ENCODE measurements at places on chromosomes 5 and 9.

- DNase-seq = no peak
Measured at GRCh38 chr9:99677281-99677680, 144.4 kb upstream of the NR4A3 start.

- no peak for DNase-seq
Measured at GRCh38 chr5:148805326-148806290, 20.8 kb upstream of the ADRB2 start.

DNA sequence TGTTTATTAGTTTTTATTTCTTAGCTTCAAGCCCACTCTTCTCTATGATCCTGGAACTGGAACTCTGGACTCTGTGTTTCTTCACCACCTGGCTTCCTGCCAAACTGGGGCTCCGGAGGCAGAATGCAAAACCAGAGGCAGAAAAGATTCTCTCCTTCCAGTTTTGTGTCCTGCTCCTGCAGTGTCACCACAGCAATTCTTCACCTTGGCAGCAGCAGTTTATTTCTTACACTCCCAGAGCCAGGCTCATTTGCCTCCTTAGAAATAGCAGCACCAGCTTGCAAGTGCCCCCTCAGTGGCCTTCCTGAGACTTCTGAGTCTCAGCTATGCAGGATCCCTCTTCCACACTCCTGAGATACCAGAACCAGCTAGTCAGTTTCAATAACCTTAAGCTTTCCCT lies 26.7 kb upstream of the CAMK4 start:
- DNase-seq = no peak

DNA sequence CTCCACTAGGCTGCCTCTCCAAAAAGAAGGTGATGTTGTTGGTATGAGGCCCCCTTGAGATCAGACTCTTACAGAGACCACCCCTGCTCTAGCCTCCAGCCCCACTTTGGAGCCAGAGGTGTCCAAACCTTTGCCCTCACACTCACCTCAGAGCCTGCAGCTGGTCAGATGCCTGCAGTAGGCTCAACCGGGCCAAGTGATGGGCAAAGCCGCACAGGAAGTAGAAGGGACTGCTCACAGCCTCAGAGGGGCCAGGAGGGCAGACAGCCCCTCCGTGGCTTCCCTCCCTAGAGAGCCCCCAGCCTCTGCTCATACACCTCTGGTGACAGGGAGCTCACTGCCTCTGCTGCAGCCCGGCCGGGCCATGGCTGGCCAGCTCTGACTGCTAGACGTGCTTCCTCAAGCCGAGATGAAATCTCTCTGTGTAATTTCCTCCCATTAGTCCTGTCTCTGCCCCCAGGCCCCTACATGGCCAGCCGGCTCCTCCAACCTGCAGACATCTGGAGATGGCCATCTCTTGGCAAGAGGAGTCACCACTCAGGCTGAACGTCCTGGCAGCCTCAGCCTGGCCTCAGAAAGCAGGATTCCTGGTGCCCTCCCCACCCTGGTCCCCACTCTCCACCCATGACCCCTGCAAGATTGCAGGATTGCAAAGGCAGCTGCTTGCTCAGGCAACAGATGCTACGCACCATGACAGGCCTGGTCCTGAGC lies 7.3 kb upstream of the TCF7 start:
- no peak for DNase-seq

- no peak for DNase-seq
Measured at GRCh38 chr5:62199792-62200716, 106.0 kb upstream of the KIF2A start.

DNA sequence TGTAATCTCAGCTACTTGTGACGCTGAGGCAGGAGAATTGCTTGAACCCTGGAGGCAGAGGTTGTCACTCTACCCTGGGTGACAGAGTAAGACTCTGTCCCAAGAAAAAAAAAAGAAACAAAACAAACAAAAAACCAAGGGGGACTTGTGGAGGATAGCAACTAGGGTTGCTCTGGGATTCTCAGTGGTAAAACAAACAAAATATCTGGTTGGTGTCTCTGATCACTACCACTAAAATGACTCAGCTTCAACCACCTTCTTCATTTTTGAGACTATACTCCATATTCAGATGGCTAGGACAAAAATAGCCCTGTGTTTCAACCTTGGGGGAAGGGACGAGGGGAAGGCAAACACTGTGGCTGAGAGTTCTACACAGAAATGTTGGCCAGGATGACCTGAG lies 110.3 kb downstream of the ARRDC3 start:
- DNase-seq = no peak

GRCh38 chr9:129384491-129385210 lies 206.6 kb upstream of the IER5L start:
- no peak for DNase-seq

GRCh38 chr5:40660751-40661150 lies 19.0 kb upstream of the PTGER4 start:
- no peak for DNase-seq

DNA sequence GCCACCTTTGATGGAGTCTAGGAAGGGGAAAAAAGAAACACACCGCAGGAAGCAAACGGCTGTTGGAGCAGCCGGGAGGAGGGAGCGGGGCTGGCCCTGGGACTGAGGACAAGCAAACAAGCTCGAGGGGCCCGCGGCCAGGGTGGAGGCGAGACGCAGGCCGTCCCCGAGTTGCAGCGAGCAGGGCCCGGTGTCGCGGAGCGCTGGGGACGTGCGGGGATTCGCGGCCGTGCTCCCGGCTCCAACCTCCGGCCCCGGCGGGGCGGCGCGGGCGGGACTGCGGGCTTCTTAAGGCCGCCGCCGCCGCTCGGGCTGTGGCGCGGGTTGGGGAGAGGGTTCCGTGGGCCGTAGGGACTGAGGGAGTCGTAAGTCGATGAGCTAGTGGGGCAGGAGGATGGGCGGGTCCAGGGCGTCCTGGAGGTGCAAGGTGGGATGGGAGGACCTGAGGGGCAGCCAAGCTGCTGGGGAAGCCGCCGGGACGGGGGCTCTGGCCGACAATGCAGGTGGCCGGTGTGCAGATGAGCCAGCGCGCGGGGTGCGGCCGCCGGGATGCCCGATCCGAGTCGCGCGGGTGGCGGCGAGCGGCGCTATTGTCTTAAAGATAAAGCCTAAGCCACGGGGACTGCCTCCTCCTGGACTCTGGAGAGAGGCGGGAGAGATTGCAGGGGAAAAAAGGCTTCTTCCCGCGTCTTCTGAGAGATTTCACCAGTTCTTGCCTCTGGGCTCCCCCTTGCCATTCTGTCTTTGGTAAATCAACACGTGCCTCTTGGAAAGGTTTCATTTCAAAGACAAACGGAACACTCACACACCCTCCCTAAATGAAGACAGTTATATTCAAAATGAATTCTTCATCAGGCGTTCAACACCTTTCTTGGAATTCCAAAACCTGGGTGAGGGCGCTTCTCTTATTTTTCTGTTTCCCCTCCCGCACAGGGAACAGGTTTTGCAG lies 1.6 kb upstream of the HAPLN1 start:
- DNase-seq = no peak

DNA sequence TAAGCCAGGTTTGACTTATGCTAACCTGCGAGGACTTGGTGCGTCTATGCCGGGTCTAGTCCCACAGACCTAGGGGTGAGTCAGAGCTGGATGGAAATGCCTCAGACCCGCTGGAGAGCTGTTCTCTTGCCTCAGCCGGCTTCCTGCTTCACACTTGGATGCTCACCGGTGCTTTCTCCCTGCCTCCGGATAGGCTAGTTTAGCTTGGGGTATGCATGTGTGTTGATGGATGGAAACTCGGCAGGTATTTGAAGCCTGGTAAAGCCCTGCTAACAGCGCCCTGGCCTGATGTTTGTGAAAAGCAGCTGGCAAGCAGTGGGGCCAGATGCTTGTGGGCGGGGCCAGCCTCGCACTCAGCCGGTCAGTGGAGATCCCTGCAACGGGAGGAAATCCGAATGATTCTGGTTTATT lies 29.3 kb downstream of the PRRC2B start:
- DNase-seq = no peak

DNA sequence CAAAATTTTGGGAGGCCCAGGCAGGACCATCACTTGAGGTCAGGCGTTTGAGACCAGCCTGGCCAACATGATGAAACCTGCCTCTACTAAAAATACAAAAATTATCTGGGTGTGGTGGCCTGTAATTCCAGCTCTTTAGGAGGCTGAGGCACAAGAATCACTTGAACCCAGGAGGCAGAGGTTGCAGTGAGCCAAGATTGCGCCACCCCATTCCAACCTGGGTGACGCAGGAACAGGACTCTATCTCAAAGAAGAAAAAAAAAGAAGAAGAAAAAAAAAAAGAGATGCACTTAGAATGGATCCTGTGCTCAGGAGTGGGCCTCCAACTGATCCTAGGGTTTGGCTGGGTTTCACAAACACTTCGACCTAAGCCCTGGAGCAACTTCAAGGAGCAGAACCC lies 45.1 kb downstream of the GLDC start:
- DNase-seq = no peak

DNA sequence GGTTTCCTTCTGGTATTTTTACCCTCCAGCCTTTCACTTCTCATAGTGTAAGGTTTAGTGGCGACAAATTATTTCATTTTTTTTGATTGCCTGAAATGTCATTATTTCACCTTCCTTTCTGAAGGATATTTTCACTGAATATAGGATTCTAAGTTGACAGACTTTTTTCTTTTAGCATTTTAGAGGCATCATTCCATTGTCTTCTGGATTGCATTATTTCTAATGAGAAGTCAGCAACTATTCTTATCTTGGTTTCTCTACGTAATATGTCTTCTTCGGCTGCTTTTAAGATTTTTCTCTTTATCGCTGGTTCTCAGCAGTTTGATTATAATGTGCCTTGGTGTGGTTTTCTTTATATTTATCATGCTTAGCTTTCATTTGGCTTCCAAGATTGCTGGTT lies 194.2 kb downstream of the GAPVD1 start:
- no peak for DNase-seq

DNA sequence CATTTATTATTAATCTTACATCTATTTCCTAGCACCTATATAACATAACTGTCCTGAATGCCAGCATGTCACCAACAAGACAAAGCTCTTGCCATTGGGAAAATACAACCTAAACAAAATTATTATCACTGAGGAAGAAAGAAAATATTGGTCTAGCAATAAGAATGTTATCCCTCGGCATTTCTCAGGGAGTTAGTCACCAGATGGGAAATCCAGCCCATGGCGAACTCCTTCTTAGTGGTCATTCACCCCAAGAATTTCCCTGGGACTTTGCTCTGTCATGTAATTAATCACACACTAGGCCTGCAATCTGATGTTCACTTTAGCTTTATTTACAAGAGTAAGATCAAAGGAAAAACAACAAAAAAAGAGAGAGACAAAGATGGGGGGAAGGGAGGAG lies 56.1 kb upstream of the TAS2R1 start:
- no peak for DNase-seq

- DNase-seq = no peak
Measured at GRCh38 chr5:116595498-116595897, 20.9 kb upstream of the SEMA6A start.

DNA sequence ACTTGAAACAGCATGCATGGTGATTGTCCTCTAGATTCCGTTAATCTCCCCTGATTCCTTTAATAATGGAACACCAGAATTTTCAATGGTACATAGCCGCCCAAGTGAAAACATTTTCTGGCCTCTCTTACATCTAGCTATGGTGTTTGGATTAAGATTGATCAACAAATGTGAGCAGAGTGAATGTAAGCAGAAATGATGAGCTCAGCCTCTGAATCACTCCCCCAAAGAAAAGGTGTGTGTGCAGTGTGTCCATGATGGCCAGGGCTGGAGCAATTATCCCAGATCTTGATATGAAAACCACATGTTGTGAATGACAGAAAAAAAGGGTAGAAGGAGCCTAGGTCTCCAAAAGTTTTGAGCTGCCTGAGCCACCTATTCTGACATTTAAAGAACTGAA lies 55.3 kb downstream of the OR2K2 start:
- DNase-seq = no peak

GRCh38 chr9:11742471-11742870 lies 950.7 kb upstream of the TYRP1 start:
- DNase-seq = no peak

DNA sequence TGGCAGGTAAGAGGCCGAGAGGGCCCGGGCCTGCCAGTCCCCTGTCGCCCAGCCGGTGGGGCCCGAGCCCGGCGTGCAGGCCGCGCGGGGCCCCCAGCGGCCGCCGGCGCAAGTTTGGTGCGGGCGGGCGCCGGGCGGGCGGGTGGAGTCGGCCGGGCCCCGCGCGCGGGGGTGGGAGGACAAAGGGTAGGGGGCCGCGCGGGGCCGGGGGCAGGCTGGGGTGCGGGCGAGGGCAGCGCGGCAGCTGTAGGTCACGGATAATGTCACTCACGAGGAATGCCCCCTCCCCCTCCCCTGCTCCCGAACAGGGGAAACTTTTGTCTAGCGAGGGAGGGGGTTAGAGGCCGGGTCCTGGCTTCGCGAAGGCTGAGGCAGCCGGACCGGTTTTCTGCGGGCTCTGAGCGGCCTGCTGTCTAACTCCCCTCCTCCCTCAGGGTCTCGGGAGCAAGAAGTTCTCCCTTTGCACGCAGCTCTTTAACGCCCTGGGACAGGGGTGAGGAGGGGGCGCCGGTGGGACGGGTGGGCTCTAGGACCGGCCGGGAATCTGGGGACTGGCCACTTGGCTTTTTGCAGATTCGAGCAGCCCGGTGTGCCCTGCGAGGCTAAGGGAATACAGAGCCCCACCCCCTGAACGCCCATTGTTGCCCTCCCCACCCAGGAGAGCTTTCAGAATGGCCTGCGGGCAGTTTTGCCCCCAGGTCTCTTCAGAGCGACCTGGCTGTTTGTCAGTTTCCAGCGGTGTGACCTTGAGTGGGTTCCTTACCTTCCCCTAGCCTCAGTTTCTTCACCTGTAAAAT lies 21.3 kb upstream of the NDST1 start:
- DNase-seq = no peak

DNA sequence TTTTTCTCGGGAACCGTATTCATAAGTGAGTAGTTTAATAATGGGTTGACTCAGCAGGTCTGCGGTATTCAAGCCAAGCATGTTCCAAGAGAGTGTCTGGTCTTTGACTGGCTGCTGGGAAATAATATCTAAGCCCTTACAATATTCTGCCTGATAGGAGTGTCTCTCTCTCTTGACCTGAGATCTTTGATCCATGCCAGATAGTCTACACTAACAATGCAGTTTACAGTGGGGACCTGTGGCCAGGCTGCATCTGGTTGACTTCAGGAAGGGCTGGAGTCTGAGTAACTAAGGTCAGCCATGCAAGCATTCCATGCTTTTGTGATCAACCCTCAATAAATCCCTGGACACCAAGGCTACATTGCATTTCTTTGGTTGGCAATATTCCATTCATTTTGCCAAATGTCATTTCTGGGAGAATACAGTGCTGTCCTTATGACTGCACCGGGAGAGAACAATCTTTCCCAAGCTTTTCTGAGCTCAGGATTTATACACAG lies 195.5 kb downstream of the SEMA5A start:
- DNase-seq = no peak
